ENCODE measurements at places on chromosomes 11 and 22. TPM values are rescaled to one million over a fixed set of nuclear protein-coding genes. Genes with fewer than 3 reads are reported as not detected.

HPX gene
- total RNA-seq, result 7.0 TPM

NRGN gene
- 5.3 TPM for total RNA-seq

OR51D1 gene
- not detected for total RNA-seq

CARNS1 gene
- 0.26 TPM for total RNA-seq

OR5AL1 gene
- total RNA-seq, result not detected

RFPL2 gene
- not detected for total RNA-seq

SCUBE1 gene
- total RNA-seq, result 3.8 TPM

OR8K5 gene
- not detected for total RNA-seq

OR51T1 gene
- not detected for total RNA-seq

TYR gene
- not detected for total RNA-seq

TRIM48 gene
- not detected for total RNA-seq

C11orf21 gene
- 1.9 TPM for total RNA-seq

A4GALT gene
- total RNA-seq, result 9.3 TPM

LMNTD2 gene
- 19.1 TPM for total RNA-seq

CD6 gene
- 2.3 TPM for total RNA-seq

CDCA5 gene
- total RNA-seq, result 2.9 TPM

RHOD gene
- 3.9 TPM for total RNA-seq

DCDC1 gene
- total RNA-seq, result 0.22 TPM

THRSP gene
- not detected for total RNA-seq

DGCR2 gene
- 68.4 TPM for total RNA-seq

APOL5 gene
- total RNA-seq, result not detected

PGA4 gene
- not detected for total RNA-seq

LDLRAD3 gene
- total RNA-seq, result 1.0 TPM

ZNF408 gene
- 8.0 TPM for total RNA-seq

MPPED2 gene
- 10.1 TPM for total RNA-seq

RASGRP2 gene
- total RNA-seq, result 3.3 TPM

SBF1 gene
- 84.3 TPM for total RNA-seq

MS4A1 gene
- 2.2 TPM for total RNA-seq

ARSA gene
- total RNA-seq, result 82.2 TPM

OR52I1 gene
- total RNA-seq, result not detected

RAB39A gene
- total RNA-seq, result 1.5 TPM

OR2AT4 gene
- not detected for total RNA-seq
